Putamen (tissue), 1 donor: ENCODE measurements at places on chromosomes 6 and 20.

- DNase-seq = no peak
These were observed 6.7 kb downstream of the ATG5 start for GRCh38 chr6:106318851-106319250.

DNA sequence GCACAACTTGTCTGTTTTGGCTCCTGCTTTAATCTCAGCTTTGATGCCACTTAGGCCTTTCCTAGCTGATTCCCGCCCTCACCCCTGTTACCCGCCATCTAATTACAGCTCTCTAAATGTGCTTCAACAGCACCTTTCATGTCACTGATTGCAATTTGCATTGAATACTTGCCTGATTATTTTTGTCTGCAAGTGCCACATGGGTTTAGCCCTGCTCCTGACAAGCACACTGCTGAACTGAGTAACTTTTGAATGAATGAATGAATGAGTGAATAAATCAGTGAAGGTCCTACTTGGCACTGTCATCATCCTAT lies 591 bp upstream of the DCBLD1 start:
- DNase-seq = no peak

GRCh38 chr20:35743693-35744491 lies 1.8 kb upstream of the RBM39 start:
- no peak for DNase-seq

DNA sequence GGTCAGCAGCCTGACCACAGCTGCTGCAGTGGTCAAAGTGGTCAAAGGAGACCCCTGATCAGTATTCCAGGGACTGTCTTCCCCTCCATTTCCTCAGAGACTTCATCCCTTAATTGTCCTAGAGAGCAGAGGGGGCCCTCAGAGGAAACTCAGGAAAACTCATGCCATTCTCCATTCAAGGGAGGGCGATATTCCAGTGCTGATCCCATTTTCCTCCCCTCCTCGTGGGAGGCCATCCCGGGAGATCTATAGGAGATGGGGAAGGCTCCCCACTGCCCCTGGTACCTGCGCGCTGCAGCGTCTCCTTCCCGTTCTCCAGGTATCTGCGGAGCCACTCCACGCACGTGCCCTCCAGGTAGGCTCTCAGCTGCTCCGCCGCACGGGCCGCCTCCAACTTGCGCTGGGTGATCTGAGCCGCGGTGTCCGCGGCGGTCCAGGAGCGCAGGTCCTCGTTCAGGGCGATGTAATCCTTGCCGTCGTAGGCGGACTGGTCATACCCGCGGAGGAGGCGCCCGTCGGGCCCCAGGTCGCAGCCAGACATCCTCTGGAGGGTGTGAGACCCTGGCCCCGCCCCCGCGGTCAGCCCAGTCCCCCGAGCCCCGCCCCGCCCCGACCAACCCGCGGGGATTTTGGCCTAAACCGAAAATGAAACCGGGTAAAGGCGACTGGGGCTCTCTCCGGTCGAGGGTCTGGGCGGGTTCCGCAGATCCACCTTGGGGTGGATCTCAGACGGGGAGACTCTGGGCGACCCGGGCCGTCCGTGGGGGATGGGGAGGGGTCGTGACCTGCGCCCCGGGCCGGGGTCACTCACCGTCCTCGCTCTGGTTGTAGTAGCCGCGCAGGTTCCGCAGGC lies 878 bp downstream of the HLA-C start:
- no peak for DNase-seq

DNA sequence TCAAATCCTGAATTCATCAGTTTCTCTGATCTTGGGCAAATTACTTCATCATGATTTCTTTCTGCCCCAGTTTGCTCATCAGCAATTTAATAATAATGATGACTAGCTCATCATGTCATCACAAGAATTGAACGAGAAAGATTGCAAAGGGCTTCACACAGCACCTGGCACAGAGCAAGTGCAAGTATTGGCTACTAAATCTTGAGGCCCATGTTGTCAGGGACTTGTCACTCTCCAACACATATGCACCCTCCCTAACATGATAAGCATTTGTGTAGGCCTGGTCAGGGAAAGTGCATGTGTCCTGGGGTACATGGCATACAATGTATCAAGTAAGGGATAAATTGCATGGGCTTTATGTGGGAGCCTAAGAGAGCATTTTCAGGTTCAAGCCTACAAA lies 6.4 kb downstream of the SMLR1 start:
- no peak for DNase-seq

DNA sequence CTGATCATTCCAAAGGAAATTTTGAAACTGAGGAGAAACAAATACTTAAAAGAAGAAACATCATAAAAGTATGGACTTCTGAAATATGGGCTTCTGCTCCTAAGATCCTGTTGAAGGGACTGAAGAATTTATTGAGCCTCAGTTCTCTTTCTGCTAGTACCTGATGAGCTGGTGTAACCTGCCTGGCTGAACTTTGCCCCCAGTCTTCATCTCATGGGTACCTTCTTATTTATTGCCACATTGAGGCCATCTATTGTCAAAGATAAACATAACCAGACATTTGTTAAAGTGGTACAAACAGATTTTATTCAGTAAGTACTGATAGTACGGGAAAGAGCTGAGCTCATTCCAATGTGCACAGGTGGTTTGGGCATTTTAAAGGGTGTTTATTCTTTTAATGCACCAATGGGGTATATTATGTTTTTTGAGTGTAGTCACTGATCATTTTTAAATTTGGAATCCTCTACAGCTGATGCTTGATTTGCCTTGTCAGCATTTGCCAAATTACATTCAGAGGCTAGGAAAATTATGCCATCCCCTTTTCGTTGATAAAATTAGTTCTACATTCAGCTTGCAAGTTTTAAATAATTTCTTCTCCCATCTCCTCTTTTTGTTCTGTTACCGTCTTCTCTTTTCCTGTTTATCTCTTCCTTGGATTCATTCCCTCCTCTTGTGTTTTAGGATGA lies 118.2 kb downstream of the PRIM2 start:
- no peak for DNase-seq

DNA sequence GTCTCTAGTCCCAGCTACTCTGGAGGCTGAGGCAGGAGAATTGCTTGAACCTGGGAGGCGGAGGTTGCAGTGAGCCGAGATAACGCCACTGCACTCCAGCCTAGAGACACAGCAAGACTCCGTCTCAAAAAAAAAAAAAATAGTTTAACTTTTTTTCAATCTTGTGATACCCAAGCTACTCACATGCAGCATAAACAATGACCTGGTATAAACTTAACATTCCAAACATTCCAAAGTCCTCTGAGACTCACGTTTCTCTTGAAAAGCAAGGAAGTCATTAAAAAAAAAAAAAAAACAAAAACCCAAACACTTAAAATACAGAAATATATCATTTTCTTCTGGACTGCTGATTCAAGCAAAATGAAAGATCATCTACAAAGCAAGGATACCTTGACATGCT lies 14.3 kb downstream of the CRNKL1 start:
- DNase-seq = no peak

- DNase-seq = peak; percentile 22
These were observed 64.5 kb downstream of the AKAP7 start for GRCh38 chr6:131199568-131200272.

DNA sequence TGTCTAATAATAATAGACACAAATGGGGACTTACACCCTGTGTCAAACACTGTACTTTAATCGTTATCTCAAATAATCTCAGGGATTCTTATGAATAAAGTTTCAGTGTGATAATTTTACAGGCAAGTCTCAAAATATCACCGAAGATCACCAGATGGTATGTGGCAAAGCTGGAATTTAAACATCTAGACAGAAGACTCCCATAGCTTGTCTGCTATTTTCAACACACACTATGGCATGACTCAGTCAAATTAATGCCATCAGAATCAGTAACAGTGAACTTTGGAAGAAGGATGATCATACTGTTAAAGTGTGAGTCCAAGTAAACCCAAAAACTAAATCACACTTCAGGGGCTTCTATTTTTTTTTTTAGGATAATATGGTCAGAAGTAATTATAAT lies 867.6 kb upstream of the FLRT3 start:
- no peak for DNase-seq

DNA sequence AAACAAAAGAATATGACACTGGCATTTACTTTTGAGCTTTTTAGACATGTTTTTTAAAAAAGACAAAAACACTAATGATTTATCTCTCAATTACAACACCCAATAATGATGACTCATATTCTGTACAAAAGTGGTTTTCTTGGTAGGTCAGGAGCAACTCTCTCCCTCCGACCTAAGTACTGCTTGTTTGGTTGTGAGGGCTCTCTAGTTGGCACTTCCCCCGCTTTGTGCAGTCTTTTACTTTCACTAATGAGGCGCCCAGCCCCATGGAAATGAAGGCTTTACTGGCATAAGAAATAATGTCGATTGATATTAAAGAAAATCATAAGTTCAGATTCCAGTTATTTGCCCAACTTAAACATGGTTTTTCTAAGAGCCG lies 1.3 kb downstream of the KPNA5 start:
- DNase-seq = peak; percentile 26

GRCh38 chr6:119161438-119161837 lies 83.0 kb upstream of the FAM184A start:
- DNase-seq = no peak

- DNase-seq = no peak
These were observed 65.7 kb downstream of the LRRC1 start for GRCh38 chr6:53860511-53860910.

DNA sequence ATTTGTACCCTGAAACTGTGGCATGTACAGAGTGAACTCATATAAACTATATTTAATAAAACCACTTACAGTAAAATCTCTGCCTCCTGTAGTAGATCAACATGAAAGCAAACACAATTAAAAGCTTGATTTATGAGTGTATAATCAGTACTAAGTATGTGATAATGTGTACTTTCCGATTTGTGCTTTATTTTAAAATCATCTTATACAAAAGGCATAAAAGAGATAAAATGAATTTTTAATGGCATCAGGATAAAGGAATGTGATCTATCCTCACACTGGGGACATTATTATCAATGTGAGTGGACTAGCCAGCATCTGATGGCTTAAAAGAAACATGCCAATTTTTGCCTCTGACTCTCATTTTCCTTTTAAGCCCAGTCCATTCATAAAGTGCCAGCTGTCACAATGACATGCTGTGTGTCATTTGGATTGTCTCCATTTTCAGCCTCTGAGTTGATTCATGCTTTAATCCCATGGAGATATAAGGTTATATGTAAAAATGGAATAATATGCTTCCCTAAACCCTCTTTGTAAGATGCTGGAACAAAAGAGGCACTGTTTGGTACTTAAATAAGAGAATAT lies 831.6 kb upstream of the EYS start:
- DNase-seq = peak; percentile 40

- DNase-seq = no peak
These were observed 286.0 kb downstream of the ADGB start for GRCh38 chr6:146884728-146885127.

DNA sequence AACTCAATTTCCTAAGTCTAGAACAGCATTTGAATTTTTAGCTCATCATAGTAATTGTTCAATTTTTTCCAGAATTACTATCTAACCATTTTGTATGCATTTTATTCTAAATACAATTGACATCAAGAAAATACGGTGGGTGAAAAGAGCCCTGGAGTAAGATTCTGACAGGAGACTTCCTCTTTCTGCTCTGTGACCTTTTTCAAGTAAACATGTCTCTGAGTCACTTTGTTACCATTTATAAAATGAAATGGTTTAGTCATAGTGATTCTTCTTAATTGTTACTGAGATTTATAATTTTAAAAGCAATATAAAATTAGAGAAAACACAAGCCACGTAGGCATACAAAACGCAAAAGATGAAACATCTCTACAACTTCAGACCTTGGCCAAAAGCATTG lies 80.2 kb downstream of the PLCB1 start:
- no peak for DNase-seq

GRCh38 chr20:43838703-43839060 lies 76.0 kb upstream of the TOX2 start:
- no peak for DNase-seq

DNA sequence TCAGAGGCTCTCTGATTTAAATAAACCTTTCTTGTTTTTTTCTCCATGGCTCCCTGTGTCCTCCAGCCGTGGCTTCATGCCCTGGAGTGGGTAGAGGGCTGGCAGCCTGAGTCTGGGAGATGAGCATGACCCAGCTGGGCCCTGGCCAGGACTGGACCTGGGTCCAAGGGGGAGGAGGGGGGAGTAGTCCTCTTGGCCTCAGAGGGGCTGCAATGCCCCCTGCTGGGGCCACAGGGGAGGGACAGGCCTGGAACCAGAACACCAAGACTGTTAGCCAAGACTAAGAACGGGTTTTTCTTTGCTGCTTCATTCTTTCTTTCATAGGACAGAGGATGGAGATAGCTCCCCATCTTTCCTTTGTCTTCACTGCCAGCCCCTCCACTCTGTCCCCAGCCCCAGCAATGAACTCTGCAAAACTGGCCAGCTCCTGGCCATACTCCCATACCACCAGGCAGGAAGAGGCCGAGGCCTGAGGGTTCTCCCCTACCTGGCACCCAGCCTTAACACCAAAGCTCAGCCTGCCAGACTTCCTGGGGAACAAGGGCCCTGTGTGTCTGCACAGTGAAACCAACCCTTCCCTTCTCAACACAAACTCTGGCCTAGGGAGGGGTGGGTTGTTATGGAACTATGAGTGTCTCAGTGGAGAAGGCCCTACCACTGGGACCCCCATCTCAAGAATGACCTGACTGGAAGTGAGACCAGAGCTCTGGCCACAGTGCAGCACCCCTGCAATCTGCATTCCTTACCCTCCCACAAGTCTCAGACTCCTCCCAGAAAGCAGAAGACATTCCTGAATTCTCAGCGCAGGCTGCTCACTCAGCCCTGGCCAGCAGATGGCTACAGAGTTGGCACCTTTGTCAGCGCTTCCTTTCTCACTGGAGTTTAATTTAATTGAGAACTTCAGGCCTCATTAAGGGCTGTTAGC lies 11.0 kb downstream of the SLC29A1 start:
- DNase-seq = peak; percentile 91

DNA sequence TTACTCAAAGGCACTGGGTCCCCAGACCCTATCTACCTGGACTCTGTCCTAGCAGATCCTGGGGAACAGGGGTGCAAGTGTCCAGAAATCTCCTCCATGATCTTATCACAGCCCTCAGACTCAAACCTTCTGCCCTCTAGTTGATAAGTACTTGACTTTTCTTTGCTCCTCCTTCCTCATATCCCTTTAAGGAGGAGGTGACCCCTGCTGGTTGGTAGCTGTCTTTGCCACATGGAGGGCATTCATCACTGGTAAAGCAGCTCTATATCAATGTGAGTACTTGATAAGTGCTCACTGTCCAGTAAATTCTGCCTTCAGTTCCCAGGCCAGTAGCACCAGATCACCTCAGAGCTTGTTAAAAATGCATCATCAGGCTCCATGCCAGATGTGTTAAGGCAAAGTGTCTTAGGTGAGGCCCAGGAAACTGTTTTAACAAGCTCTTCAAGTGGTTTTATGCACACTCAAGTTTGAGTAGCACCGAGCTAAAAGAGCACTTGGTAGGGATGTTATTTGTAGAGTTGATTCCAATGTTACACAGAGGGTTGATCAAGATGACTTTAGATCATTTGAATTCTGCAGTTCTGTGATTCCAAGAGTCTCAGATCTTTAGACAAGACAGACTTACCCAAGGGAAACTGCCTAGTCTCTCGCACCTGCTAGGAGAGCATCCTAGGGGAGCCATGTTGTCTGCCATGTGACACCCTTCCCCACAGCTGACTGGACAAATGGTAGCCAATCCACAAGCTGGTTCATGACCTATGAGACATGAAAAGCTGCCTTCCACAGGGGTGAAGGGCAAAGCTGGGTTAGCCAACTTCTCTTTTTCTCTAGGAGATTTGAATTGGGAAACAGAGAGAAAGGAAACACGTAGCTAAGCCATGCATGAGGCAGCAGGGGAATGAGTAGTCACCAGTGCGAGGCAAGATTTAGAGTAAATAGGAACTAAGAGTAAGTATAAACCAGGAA lies 18.6 kb downstream of the TREML2 start:
- peak; percentile 27 for DNase-seq
